ENCODE measurements at places on chromosomes 5 and 9.

DNA sequence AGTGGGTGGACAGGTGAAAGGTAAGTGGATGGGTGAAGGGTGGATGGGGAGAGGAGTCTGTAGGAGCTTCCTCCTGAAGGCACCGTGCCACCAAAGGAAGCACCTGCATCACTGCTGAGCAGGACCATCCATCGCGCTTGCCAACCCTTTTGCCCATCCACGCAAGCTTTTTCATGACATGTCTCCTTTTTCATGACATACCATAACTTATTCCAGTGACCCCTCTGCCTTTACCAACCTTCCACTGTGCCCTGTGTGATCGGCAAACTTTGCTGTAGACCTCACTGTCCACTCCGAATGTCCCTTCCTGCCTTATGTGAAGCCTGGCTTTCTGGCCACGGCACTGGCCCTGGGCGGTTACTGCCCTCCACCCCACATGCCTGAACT, 13.4 kb downstream of the FLT4 start:
- no peak for DNase-seq

GRCh38 chr9:127837346-127837745, 17.1 kb downstream of the ENG start:
- no peak for DNase-seq

DNA sequence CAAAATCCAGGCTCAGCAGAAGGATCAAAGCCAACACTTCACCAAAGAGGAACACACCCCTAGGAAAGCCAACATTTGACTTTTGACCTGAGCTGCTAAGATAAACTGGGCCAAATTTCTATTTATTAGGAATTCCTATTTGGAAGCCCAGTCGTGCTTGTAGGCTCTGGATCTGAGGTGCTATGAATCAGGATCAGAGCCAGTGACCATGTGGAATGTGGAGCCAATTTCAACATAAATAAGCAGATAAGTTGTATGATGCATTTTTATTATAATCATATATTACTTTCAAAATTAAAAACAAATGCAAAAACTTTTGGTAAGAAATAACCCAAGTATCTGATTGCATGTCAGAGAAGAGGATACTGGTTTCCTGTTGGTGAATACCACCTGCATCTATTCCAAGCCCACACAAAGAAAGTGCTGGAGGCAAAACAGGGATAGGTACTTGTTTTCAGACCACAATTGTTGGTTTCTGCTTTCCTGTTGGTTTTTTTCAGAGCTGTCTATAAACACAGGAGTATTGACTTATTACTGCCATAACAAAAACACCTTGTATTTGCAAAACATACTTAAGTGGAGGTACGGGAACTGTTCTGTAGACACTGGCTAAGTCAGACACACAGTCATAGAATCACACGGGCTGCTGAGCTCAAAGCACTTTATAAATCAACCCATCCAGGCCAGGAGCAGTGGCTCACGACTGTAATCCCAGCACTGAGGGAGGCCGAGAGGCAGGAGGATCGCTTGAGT, 52.8 kb downstream of the ARL15 start:
- DNase-seq, result peak; percentile 50

DNA sequence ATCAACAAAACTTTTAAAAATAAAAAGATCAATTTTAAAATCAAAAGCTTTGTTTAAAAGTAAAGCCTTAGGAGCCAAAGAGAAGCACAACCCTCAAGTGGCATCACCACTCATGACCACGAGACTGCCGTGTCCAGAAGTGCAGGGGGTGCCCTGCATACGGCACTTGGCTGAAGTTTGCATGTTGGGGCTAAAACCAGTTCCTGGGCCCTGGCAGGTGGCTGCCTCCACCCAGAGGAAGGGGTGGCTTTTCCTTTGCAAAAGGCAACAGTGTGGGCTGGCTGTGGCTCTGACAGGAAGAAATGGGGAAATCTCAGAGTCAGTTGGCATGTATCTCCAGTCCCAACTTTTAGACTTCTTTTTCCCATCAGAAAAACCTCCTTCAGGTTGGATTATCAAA, 15.3 kb downstream of the TRMO start:
- DNase-seq, result no peak

DNA sequence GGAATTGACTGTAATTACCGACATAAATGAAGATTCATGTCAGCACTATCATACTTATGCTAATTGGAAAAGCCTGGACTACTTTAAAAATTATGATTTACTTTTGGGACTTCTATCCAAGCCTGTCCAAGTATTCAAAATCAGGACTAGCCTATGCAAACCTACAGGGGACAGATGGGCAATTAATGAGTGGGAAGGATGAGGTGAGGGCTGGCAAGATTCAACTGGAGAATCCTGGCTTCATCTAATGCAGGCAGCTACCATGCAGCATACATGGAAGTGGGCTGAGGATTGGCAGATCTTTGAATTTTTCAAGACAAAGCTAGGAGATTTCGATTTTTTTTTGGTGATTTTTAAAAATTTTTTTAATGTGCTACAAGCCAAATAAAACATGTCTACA, 532.6 kb downstream of the CSNK1G3 start:
- DNase-seq, result no peak

DNA sequence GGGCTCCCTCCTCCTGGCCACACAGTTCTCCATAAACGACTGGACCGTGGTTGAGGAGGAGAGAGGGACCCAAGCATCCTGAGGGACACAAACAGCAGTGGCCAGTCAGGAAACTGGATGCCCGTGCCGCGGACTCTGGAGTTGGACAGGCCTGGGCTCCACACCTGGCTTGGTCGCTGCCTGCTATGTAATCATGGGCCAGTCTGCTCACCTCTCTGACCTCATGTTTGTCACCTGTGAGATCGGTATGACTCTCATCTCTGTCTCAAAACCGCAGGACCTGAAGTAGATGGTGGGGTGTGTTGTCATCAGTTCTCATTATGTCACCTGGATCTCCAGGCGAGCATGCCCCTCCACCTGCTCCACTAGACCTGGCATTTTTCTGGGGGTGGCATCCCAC, 14.5 kb downstream of the CXXC5 start:
- DNase-seq, result no peak

GRCh38 chr9:107949061-107949460, 459.5 kb upstream of the KLF4 start:
- DNase-seq, result no peak
